Osteoblast (primary cell): ENCODE measurements at places on chromosomes 1 and 21. TPM values are rescaled to one million over a fixed set of nuclear protein-coding genes. Genes with fewer than 3 reads are reported as not detected.

Gene ATP5PB
- 203 and 272 TPM in 2 replicates for total RNA-seq

Gene CYP4A11
- total RNA-seq = not detected in 2 replicates

Gene REN
- total RNA-seq = not detected in 2 replicates

Gene KCNT2
- 6.2 and 10.5 TPM in 2 replicates for total RNA-seq

Gene TNNT2
- total RNA-seq = not detected in 2 replicates

Gene AADACL3
- total RNA-seq = not detected in 2 replicates

Gene TRABD2B
- total RNA-seq = under 0.01 TPM in 2 replicates

Gene TIAM1
- 13.6 and 16.3 TPM in 2 replicates for total RNA-seq

Gene ZMPSTE24
- total RNA-seq = 72.4 and 77.2 TPM in 2 replicates

Gene UBASH3A
- total RNA-seq = not detected in 2 replicates

Gene SYNJ1
- total RNA-seq = 5.6 and 6.2 TPM in 2 replicates

Gene DAB1
- total RNA-seq = not detected in 2 replicates

Gene FCRL1
- total RNA-seq = not detected in 2 replicates

Gene AMY1B
- not detected in 2 replicates for total RNA-seq

Gene RPS6KA1
- 2.2 and 2.4 TPM in 2 replicates for total RNA-seq

Gene TCP10L
- total RNA-seq = 0.72 TPM in 1 of 2 replicates, not detected in the other

Gene WNT2B
- 1.5 and 2.2 TPM in 2 replicates for total RNA-seq

Gene BTBD19
- total RNA-seq = 21.4 and 23.6 TPM in 2 replicates

Gene PLPP3
- 243 and 286 TPM in 2 replicates for total RNA-seq

Gene PCBP3
- total RNA-seq = 1.1 and 1.2 TPM in 2 replicates

Gene KRTAP12-2
- total RNA-seq = not detected in 2 replicates

Gene HSPG2
- 220 and 265 TPM in 2 replicates for total RNA-seq

Gene CDA
- total RNA-seq = 0.59 and 1.1 TPM in 2 replicates

Gene GSTM5
- 2.1 and 4.3 TPM in 2 replicates for total RNA-seq

Gene CYP4A22
- total RNA-seq = not detected in 2 replicates

Gene PLXNA2
- 2.7 and 3.3 TPM in 2 replicates for total RNA-seq

Gene SLC1A7
- under 0.01 and 0.36 TPM in 2 replicates for total RNA-seq

Gene PDE4B
- total RNA-seq = 19.2 and 21.4 TPM in 2 replicates

Gene LEPR
- total RNA-seq = 169 and 235 TPM in 2 replicates

Gene LRRN2
- under 0.01 TPM in 1 of 2 replicates, not detected in the other for total RNA-seq

Gene FMN2
- total RNA-seq = 9.7 and 11.2 TPM in 2 replicates

Gene LAMTOR5
- total RNA-seq = 38.4 and 41.3 TPM in 2 replicates

Gene FMO1
- total RNA-seq = not detected in 2 replicates

Gene CLCNKA
- total RNA-seq = not detected in 2 replicates

Gene NFASC
- total RNA-seq = 28.6 and 36.9 TPM in 2 replicates

Gene OR2W3
- total RNA-seq = 1.1 TPM in 1 of 2 replicates, not detected in the other

Gene FMOD
- total RNA-seq = 2.9 and 5.9 TPM in 2 replicates

Gene FHAD1
- total RNA-seq = 0.72 and 1.8 TPM in 2 replicates

Gene GUCA2A
- not detected in 2 replicates for total RNA-seq

Gene NHLH2
- not detected in 2 replicates for total RNA-seq

Gene ETS2
- total RNA-seq = 2.7 and 4.0 TPM in 2 replicates

Gene C1QC
- total RNA-seq = 2.2 TPM in 1 of 2 replicates, not detected in the other

Gene RAP1GAP
- under 0.01 and 0.29 TPM in 2 replicates for total RNA-seq

Gene E2F2
- total RNA-seq = under 0.01 and 0.29 TPM in 2 replicates

Gene SAMD13
- under 0.01 and 0.29 TPM in 2 replicates for total RNA-seq
